IMR-90 (cell line): ENCODE measurements at places on chromosomes 4 and X. TPM values are rescaled to one million over a fixed set of nuclear protein-coding genes. Genes with fewer than 3 reads are reported as not detected.

DNA sequence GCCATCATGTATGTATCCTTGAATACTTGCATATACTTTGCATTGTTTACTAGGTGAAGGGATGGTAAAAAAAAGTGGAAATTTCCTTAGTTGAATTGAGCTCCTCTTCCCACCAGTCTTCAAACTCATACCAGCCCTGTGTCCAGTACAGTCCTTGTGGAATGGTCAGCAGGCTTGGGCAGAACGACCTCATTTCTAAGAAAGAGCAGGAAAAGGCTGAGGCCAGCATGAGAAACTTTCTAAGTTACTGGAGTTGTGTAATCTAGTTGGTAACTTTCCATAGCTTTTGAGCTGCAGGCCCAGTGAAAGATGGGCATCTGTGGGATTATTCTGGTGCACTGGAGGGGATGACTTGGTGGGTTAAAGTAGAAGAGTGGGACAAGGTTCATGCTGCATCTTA lies 87.6 kb downstream of the DCUN1D4 start:
- H3K4me1 ChIP-seq: no peaks in the 10 kb centered on the region
- H3K36me3 ChIP-seq: no peaks in the 10 kb centered on the region
- H3K27ac ChIP-seq: no peak overlapping the region
- no peak for DNase-seq
- H3K4me3 ChIP-seq: no peak overlapping the region

- no peaks in the 10 kb centered on the region for H3K36me3 ChIP-seq
- DNase-seq: no peak
- no peak overlapping the region for H3K4me3 ChIP-seq
These were observed 223.0 kb downstream of the COX18 start for GRCh38 chr4:72846280-72847111.

Gene SAGE1
- total RNA-seq: not detected in 2 replicates

DNA sequence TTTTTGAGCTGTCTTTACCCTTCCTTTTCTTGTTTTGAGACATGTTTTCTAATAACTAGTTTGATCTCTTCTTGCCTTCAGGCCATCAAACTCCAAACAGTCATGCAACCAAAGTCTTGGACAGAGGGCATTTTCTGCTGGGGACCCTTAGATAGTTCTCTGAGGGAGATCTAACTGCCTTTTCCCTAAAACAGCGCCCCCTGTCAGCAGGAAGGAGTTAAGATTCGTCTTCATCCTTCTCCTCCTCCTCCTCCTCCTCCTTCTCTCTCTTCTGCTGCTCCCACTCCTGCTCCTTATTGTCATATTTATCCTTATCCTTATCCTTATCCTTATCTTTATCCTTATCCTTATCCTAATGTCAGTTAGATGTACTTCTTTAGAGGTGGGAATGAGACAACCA lies 417.2 kb downstream of the TRAM1L1 start:
- H3K27me3 ChIP-seq: no peaks in the 10 kb centered on the region
- no peak overlapping the region for H3K27ac ChIP-seq
- DNase-seq: no peak
- no peaks in the 10 kb centered on the region for H3K36me3 ChIP-seq
- H3K4me3 ChIP-seq: no peak overlapping the region

GRCh38 chr4:123477711-123478209 lies 81.2 kb downstream of the SPRY1 start:
- no peaks in the 10 kb centered on the region for H3K27me3 ChIP-seq
- no peak overlapping the region for H3K27ac ChIP-seq
- H3K4me1 ChIP-seq: peaks cover 13% of the 10 kb centered on the region
- peak; percentile 50 for DNase-seq
